ENCODE measurements at places on chromosomes 11 and 22.

- DNase-seq: no peak
Measured at GRCh38 chr11:11243209-11243589, 109.9 kb downstream of the CSNK2A3 start.

DNA sequence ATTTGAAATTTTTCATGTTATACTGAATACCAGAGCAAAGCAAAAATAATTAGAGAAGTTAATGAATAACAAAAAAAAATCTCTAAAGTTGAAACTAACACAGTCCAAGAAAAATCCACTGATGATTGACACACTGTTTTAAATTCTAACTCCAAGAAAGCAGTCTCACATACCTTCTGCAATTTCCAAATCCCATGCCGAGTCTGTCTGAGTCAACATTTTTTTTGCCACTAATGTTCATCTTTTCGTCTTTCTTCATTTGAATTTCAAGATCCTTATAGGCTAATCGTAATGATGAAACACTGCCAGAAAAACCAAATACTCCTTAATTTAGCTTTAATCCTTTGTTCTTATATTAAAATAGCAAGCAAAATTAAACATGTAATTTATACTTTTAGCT lies 39.5 kb downstream of the ARFGAP3 start:
- no peak for DNase-seq

- peak; percentile 23 for DNase-seq
Measured at GRCh38 chr11:35275786-35276170, 136.8 kb downstream of the CD44 start.

DNA sequence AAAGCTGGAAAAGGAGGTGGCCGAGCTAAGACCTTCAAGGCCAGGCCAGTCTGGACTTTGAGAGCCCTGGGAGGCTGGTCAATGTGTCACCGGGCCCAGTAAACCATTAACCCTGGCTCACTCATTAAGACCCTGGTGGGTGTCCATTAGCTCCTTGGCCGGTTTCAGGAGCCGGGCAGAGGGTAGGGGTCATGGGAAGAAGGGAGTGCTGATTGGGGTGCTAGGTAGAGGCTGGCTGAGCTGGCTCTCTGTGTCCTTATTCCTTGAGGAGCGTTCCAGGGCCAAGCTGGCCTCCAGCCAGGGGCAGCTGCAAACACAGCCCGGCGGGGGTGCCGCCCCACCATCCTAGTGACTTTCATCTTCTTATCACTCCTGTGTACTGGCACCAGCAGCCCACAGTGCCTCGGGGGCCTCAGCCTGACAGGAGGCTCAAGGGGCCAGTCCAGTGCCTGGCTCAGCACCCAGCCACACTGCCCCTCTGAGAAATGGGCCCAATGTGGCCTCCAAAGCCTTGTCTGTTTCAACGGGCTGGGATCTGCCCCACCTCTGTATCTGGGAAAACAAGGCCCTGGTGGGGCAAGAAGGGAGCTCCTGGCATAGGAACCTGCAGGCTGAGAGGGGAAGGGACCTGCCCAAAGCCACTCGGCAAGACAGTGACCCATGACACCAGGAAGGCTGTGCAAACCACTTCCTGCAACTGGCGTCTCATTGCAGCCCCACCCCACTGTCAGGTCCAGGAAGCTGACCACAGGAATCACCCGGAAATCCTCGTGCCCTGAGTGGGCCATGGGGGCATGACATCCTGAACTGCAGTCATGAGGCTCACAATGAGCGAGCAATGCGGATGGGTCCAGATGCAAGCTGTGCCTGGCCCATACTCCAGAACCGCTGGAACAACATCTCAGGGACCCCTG lies 15.1 kb upstream of the RGL4 start:
- no peak for DNase-seq

All from fibroblast of skin of abdomen (primary cell).